ENCODE measurements at places on chromosomes 13 and 19. TPM values are rescaled to one million over a fixed set of nuclear protein-coding genes. Genes with fewer than 3 reads are reported as not detected.

- ATAC-seq = no peak
These were observed 23.0 kb upstream of the LAMP1 start for GRCh38 chr13:113273851-113274590.

- ATAC-seq = no peak
These were observed 43.8 kb upstream of the GRTP1 start for GRCh38 chr13:113407531-113408393.

GRCh38 chr13:26047040-26047439 is 4.8 kb downstream of the SHISA2 start:
- no peak for ATAC-seq

GRCh38 chr19:4811328-4812131 is 20.0 kb downstream of the TICAM1 start:
- ATAC-seq = peak; percentile 72

DNA sequence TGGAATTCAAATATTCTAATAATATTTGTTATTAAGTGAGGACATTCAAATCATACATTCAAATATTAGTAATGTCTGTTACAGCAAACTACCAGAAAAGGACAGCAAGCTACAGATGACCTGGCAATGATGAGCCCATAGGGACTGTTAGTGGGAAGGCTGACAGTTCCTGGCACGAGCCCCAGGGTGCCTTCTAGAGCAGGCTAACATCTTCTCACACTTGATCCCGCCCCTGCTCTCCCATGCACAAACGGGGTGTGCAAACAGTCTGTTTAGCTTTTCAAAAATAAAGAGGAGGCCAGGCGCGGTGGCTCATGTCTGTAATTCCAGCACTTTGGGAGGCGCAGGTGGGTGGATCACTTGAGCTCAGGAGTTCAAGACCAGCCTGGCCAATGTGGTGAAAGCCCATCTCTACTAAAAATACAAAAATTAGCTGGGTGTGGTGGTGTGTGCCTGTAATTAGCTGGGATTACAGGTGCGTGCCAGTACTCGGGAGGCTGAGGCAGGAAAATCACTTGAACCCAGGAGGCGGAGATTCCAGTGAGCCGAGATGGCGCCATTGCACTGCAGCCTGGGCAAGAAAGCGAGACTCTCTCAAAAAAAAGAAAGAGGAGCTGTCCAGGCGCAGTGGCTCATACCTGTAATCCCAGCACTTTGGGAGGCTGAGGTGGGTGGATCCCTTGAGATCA is 9.6 kb upstream of the GARRE1 start:
- no peak for ATAC-seq

DNA sequence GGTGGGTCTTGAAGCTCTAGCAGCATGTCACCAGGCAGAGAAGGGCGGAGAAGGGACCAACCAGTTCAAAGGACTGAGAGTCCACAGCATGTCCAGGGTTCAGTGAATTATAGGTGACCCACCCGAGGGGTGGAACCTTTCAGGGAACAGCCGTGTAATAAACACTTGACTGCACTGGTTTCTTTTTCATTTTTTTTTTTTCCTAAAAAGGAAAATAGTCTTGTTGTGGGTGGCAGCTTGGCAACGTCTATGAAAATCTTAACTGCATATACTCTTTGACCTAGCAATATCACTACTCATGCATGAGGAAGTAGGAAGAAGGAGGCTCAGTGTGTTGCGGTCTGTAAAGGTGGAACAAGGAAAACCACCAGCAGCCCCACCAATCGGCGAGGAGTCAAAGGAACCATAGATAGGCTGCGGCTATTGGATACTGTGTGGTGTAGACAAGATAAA is 13.0 kb upstream of the MYH14 start:
- no peak for ATAC-seq

DNA sequence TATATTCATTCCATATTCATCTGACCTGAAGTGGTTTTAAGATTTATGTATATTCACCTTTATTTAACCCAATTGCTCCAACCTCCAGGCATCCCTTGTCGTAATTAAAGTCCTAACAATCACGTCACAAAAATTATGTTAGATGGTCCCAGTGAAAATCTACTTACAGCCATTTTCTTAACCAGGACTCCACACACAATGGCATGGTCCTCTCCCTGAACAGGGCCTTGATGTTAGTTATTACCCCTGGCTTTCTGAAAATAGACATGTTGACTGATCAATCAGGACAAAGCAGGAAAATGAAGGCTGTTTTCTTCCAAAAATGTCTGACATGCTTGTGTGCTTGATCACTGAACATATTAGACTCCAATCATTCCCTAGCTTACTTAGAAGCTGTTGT is 542.7 kb upstream of the SLITRK5 start:
- no peak for ATAC-seq

DNA sequence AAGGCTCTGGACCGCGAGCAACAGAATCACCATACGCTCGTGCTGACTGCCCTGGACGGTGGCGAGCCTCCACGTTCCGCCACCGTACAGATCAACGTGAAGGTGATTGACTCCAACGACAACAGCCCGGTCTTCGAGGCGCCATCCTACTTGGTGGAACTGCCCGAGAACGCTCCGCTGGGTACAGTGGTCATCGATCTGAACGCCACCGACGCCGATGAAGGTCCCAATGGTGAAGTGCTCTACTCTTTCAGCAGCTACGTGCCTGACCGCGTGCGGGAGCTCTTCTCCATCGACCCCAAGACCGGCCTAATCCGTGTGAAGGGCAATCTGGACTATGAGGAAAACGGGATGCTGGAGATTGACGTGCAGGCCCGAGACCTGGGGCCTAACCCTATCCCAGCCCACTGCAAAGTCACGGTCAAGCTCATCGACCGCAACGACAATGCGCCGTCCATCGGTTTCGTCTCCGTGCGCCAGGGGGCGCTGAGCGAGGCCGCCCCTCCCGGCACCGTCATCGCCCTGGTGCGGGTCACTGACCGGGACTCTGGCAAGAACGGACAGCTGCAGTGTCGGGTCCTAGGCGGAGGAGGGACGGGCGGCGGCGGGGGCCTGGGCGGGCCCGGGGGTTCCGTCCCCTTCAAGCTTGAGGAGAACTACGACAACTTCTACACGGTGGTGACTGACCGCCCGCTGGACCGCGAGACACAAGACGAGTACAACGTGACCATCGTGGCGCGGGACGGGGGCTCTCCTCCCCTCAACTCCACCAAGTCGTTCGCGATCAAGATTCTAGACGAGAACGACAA is 1.8 kb downstream of the PCDH17 start:
- ATAC-seq = no peak

DNA sequence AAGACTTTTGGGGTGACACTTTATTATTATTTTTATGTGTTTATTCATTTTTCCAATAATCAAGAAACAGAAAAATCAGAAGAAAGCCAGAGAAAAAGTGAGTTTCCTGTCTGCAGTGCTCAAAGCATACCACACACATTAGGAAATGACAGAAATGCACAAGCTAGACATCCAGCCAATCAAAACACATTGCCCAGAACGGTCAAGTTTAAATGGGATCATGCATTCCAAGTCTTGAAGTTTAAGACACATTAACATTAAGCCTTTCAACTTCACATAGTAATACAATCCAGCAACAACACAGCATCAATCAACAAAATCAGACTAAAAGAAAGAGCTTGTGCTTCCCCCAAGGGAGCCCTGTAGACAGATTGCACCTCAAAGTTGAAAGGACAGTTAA is 28.7 kb upstream of the MEDAG start:
- no peak for ATAC-seq

GRCh38 chr19:20077791-20078463 is at the start of gene ZNF90:
Gene ZNF90, plus strand, starts transcription at chr19:20078000. Its CDS starts 133 bp downstream, at chr19:20078133.
- peak; percentile 33 for ATAC-seq

- no peak for ATAC-seq
These were observed at the start of gene FCGBP for GRCh38 chr19:39934584-39935363. Gene FCGBP, minus strand, starts transcription at chr19:39934634.

- no peak for ATAC-seq
These were observed 3.1 kb upstream of the JSRP1 start for GRCh38 chr19:2259336-2259735.

DNA sequence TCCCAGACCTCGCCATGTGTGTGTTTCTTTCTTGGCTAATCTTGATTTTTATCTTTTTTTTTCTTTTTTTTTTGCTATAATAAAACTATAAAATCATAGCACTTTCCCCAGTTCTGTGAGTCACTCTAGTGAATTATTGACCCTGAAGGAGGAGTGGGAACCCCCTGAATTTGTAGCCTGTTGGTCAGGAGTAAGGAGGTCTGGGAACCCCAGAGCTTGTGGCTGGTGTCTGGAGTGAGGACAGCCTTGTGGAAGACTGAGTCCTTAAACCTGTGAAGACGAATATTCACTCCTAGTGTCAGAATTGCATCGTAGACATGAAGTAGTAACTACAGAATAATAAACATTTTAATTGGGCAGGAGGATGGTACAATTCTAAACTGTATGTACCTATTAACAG is 7.4 kb downstream of the EID2B start:
- ATAC-seq = no peak

- ATAC-seq = no peak
These were observed 431.2 kb downstream of the FOXO1 start for GRCh38 chr13:40235160-40235796.

- peak; percentile 49 for ATAC-seq
These were observed 64.9 kb downstream of the TEX29 start for GRCh38 chr13:111385183-111385857.

- ATAC-seq = no peak
These were observed 23.8 kb upstream of the KLF12 start for GRCh38 chr13:74158028-74158427.

- no peak for ATAC-seq
These were observed 1.6 kb downstream of the ADGRE3 start for GRCh38 chr19:14673088-14673487.

GRCh38 chr19:54391589-54392061 is 23.6 kb upstream of the TTYH1 start:
- no peak for ATAC-seq

- no peak for ATAC-seq
These were observed 34.9 kb downstream of the CAB39L start for GRCh38 chr13:49409008-49409407.

DNA sequence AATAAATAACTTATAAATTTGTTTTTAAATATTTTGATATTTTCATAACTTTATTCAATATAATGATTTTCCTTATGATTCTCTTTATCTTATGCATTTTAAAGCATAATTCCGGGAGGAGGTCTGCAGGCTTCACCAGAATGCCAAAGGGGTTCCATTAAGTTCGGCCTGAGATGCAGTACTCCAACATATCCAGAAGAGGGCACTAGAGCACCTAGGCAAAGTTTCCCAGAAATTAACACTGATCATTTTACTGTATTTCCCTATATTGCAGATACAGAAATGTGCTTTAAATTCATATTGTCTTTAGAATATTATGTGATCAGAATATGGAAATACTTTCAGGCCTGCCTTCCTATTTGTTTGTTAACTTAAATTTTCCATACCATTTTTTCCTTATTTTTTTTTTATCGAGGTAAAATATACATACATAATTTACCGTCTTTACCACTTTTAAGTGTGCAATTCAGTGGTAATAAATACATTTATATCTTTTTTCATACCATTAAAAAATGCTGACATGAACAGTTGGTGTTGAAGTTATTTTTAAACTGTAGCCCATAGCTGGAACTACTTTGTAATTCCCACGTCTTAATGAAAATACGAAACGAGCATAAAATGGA is 58.9 kb upstream of the TM9SF2 start:
- no peak for ATAC-seq

DNA sequence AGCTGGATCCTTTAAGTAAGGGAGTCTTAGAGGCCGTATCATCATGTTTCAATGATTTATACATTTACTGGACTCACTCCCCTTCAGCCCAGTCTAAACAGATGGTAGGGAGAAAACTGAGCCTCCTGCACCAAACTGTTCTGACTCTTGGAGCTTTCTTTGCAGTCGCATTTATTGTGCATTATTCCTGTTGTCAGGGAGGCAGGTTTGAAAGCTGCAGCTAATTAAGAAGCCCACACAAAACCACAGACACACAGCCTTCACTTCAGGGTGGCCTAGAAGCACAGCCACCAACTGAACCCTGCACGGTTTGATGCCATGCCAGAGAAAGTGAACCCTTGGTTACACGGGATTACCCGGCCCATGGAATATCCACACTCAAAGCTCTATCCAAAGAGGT is 911.0 kb downstream of the UQCRFS1 start:
- ATAC-seq = no peak

DNA sequence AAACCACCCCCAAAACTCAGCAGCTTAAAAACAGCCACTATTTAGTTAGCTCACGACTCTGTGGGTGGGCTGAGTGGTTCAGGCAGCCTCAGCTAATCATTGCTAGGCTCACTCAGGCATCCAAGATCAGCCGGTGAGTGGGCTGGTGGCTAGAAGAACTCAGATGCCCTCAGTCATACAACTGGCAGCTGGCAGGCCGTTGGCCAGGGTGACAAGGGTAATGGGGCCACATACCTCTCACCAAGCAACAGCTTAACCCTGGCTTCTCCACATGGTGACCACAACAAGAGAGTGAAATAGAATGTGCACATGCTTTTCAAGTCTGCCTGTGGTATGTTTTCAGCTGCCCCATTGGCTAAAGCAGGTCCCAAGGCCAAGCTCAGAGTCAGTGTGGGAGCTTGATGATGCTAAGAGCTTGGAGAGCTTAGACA is 435.4 kb upstream of the TSHZ3 start:
- ATAC-seq = no peak

DNA sequence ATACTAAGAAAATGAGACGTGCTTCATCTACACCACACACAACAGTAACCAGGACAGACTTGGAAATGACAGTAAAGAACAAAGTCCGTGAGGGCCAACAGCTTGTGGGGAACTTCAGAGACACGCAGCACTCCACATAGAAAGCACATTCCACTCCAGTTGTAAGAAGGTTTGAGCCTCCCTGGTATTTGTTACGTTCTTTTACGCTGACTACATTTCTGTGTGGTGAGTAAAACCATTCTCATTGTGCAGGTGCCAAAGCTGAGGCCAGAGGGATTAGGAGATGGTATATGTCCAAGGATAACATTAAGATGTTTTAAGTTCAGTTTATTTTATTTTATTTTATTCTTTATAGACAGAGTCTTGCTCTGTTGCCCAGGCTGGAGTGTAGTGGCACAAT is 1189.9 kb downstream of the UQCRFS1 start:
- no peak for ATAC-seq

GRCh38 chr13:32829676-32830335 is 186.4 kb upstream of the KL start:
- ATAC-seq = peak; percentile 87

GRCh38 chr13:47454986-47455385 is 546.1 kb downstream of the SUCLA2 start:
- no peak for ATAC-seq

C19orf81 gene
- 8.9 TPM for total RNA-seq

ZNF283 gene
- total RNA-seq = 2.8 TPM

PLA2G4C gene
- 5.4 TPM for total RNA-seq

LGALS7B gene
- total RNA-seq = not detected

CGB8 gene
- total RNA-seq = 0.77 TPM

DCT gene
- 0.62 TPM for total RNA-seq

ZNF888 gene
- total RNA-seq = 1.8 TPM

WASF3 gene
- total RNA-seq = 25.2 TPM

FAM216B gene
- 0.05 TPM for total RNA-seq

SELENOV gene
- total RNA-seq = 1.2 TPM

ERICH4 gene
- 1.7 TPM for total RNA-seq

ACTMAP gene
- 3.2 TPM for total RNA-seq

CCDC122 gene
- 8.5 TPM for total RNA-seq

ZBTB7A gene
- 1.6 TPM for total RNA-seq

ZNF543 gene
- 12.3 TPM for total RNA-seq

TMEM147 gene
- total RNA-seq = 79.6 TPM

KCNRG gene
- total RNA-seq = 4.7 TPM

OR7C1 gene
- 0.52 TPM for total RNA-seq

SOX1 gene
- not detected for total RNA-seq

HPN gene
- 0.53 TPM for total RNA-seq

ZNF541 gene
- total RNA-seq = 0.43 TPM

CEACAM7 gene
- 0.39 TPM for total RNA-seq

PDE4A gene
- total RNA-seq = 1.3 TPM

All from motor neuron (in vitro differentiated cells).